ENCODE measurements at places on chromosomes 1 and 21.

GRCh38 chr1:239700667-239701066 lies 314.3 kb downstream of the CHRM3 start:
- no peak for DNase-seq

DNA sequence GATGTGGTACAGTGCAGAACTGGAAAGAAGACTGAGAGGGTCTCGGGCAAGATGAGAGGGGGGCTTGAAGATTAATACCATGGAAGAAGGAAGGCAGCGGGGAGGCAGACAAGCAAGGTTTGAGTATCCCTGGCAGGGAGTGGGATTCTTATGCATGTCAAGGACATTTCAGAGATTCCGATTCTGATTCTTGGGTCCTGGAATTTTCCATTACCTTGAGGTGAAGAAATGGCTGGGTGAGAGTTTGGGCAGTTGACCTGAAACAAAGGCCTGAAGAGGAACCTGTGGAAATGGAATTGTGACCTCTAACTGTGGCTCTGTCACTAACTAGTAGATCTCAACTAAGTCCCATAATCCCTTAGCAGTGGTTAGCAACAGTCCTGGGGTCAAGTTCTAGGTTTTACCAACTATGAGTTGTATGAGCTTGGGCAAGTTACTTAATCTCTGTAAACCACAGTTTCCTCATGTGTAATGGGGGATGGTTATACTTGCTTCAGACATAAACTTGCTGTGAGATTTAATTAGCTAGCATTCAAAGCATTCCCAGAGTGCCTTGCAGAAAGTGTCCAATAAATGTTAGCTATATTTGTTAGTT lies 8.6 kb upstream of the ACTN2 start:
- no peak for DNase-seq

GRCh38 chr1:177732178-177732577 lies 237.7 kb downstream of the SEC16B start:
- no peak for DNase-seq

DNA sequence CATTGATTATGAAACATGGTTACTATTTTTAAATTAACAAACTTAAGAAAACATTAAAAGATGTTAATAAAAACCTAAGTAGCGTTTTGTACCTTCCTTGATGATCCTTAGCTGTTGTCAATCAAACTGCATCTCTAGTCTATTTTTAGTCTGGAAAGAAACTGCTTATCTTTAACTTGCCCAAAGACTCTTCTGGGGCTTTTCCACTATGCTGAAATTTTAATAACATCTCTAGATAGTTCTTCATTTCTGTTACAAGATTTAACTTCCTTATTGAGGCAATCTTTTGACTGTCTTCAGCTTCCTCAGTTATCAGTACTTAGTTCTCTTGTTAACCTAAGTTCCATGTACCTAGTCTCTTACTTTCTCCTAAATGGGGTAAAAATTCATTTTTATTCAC lies 135.9 kb upstream of the HMCN1 start:
- no peak for DNase-seq

- no peak for DNase-seq
Measured at GRCh38 chr1:103220631-103221041, 112.3 kb upstream of the COL11A1 start.

GRCh38 chr1:41868241-41868998 lies 50.3 kb downstream of the HIVEP3 start:
- DNase-seq, result no peak

- DNase-seq, result no peak
Measured at GRCh38 chr1:64983110-64983509, 16.8 kb upstream of the JAK1 start.

- no peak for DNase-seq
Measured at GRCh38 chr1:93659822-93660503, 21.7 kb downstream of the BCAR3 start.

DNA sequence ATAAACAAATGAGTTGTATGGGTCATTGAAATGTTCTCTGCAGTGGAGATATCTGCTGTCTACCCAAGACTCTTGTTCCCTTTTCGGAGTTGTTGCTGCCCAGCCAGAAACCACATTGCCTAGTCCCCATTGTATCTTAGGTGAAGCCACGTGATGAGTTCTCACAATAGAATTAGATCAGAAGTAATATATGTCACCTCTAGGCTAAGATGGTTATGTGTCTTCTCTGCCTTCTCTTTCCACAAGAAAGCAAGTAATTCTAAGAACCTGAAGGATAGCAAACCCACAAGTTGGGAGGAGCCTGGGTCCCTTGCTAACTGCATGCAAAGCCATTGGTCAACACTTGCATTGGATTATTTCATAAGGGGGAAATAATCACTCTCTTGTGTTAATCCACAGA lies 76.6 kb downstream of the ADCY10 start:
- no peak for DNase-seq

DNA sequence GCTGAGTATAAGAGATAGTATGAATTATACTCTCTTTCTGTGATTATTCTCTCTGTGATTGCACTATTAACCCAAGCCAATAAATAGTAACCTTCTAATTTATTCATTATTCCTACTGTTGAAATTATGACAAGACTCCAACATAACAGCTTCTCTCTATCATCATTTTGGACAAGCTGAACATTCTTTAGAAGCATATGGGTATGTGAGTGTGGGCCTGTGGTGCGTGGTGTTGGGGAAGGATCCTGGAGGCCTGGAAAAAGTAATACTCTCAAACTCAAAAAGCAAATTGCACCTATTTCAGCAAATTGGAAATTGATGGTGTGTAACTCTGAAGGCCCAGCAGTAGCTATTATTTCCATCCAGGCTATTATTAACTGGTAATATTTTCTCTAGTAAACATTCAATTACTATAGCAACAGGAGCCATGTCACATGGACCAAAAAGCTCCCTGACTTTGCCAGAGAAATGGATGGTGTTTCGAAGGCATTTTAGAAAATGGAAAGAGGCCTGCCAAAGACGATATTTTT lies 502.8 kb downstream of the LTN1 start:
- DNase-seq, result no peak

DNA sequence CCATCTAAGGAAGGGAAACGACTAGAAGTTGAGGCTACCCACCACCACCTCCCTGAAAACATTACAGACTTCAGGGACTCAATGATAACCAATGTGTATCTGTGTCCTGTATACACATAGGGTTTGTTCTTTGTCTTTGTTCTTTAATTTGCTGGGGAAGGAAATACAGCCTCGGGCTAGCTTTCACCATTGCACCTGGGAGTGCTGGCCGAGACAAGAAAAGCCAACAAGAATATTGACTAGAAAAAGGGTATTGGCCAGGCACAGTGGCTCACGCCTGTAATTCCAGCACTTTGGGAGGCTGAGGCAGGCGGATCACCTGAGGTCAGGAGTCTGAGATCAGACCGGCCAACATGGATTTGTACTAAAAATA lies 50.4 kb downstream of the MDM4 start:
- DNase-seq, result no peak

DNA sequence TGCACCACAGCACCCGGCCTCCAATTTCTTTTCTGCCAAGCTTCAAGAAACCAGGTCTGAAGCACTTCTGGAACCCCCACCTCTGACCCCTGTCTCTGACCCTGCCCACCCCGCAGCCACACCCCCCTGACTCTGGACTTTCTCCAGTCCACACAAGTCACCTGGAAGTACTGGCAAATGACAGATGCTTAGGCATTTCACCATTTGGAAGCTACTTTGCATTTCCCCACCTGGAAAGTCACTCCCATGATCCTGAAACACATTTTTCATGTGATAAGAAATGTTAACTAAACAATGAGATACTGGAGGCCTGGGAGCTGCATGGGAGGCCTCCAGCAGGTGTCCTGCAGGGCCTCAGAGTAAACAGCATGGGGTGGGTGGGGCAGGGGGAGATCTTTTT lies 45.7 kb downstream of the NTPCR start:
- no peak for DNase-seq

DNA sequence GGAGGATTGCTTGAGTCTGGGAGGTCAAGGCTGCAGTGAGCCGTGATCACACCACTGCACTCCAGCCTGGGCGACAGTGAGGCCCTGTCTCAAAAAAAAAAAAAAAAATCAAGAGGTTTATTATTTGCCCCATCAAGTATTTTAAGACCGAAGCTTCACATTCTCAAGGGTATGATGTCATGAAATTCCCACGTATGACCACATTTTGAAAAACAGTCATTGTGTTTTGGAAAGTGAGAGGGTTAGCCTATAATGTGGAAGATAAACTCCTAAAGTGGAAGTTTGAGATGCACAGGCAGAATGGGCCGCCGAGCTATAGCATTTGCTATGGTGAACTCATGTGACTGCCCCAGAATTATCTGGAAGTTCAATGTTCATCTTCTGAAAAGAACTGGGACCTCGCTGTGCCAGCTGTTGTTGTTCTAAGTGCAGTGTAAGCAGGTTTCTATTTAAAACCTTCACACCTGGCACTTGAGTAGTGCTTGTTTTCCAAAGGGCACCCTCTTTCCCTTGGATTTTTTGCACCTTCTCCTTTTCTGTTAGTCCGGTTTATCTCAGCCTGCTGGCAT lies 96.9 kb upstream of the SLC25A33 start:
- no peak for DNase-seq

DNA sequence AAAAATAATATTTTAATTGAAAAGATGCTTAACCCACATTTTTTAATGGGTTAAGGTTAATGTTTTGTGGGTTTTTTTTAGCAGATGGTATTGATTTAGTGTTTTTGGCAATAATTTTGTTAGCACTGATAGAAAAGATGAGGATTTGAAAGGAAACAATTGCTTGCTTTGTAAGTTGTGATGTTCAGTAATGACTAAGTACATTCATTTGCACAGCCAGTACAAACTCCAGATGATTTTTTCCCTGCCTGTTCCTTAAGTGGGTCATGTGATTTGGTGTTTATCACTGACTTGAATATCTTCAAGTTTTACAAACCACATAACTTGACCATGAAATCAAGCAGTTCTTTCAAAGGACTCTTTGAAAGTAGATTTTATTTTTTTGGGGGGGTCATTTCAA lies 15.0 kb downstream of the DISP1 start:
- no peak for DNase-seq

DNA sequence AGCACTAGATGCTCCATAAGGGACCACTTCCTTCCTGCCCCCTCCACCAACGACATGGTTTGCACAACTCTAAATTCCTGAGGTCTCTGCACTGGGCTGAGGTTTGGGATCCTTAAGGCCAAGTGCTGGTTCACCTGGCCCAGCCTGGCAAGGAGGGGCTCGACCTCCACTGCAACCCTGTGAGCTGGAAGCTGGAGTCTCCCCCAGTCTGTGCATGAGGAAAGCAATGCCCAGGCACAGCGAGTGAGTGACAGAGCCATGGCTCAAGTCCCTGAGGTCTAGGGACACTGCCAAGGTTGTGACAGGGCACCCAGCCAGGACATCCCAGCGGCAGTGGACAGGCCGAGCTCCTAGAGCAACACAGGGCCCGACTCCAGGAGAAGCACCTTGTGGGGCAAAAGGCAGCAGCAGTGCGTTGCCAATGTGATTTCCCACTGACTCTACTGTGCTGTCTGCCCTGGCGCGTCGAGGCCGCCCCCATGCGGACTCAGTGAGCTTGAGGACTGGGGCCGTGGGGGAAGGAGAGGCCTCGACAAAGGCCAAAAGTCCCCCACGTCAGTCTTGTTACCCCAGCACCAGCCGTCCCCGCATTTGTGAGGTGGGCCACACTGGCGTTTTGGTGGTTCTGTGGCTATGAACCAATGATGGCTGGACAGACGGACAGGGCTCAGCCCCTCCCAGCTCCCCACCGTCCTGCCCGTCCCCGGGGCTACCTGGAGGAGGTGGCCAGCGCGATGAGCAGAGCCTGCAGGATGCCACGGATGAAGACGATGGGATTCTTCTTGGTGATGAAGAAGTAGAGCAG lies 30.0 kb downstream of the PODN start:
- DNase-seq, result no peak

DNA sequence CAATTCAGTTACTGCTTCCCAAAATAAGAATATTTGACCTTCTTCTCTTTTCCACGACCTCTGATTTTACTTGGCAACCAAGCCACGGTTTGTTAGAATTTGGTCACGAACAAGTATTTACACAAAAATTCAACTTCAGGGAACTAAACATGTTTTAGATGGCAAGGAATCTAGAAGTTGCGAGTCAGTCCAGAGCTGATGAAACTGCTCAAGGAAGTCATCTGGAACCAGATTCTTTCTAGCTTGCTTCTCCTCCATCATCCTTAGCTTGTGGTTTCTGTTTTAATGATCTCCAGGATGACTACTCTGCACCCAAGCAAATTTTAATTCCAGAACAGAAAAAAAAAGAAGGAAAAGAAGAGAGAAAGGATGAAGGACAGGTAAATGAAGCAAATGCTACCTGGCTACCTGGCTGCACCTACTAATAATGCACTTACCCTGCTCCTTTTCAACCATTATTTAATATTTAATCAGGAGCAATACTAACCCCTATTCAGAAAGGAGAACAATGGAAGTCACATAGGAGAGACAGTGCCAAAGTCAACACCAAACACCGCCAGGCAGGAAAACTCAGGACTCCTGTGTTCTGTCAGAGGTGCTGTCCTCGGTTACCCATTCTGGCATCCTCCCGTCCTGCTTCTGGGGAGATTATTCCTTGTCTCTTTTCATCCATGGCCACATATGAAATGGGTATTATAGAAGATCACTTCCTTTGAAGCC lies 54.2 kb upstream of the RGS7 start:
- DNase-seq, result no peak

DNA sequence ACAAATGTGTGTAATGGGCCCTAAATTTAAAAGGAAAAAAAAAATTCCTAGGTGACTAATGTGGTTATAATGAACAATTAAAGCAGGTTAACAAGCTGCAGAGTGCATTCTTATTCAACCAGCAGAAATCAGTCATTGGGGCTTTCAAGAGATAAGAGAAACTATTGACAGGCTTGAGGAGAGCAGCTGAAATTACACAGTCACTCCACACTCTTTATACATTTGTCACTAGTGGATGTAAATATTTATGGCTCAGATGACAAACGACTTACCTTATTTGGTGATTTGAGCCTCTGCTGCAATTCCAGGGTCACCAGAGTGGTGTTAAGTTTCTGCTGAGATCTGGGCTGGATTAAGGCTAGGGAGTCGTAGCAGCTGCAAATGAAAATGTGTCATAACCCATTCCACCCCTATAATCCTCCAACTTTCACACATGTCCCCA lies 896.3 kb downstream of the TTLL7 start:
- DNase-seq, result no peak

DNA sequence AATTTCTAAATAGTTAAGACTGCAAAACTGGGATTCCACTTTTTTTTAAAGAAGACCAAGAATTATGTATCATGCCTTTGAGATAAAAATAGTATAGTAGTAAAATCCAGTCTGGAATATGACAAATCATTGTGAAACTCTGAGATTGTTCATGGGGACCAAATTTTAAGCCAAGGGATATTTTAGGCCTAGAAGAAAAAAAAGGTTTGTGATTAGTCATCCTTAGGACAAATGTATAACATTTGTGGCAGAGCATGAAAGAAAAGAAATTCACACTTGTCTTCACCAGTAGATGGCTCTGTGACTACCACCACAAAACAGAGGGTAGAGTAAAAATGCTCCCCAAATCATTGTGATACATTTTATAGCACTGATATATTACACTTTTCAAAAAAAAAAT lies 226.1 kb downstream of the KCTD3 start:
- no peak for DNase-seq

GRCh38 chr1:157084720-157085119 lies 14.9 kb downstream of the ETV3L start:
- no peak for DNase-seq

Data from stimulated activated CD4-positive, alpha-beta T cell treated with anti-CD3 and anti-CD28 coated beads, Interleukin-1b, Interleukin-23, amount 100 ng/mL, for 1 hour (primary cell).